ENCODE measurements at places on chromosomes 12 and 14. TPM values are rescaled to one million over a fixed set of nuclear protein-coding genes. Genes with fewer than 3 reads are reported as not detected.

ASPG gene
- not detected for total RNA-seq

TRIM9 gene
- total RNA-seq, result 0.64 TPM

GPR135 gene
- total RNA-seq, result 6.5 TPM

RASSF9 gene
- 0.32 TPM for total RNA-seq

ACSS3 gene
- total RNA-seq, result 26.8 TPM

ACRBP gene
- 0.64 TPM for total RNA-seq

RNASE1 gene
- total RNA-seq, result not detected

SDS gene
- not detected for total RNA-seq

TRHDE gene
- 20.9 TPM for total RNA-seq

CCDC197 gene
- total RNA-seq, result not detected

MAP4K5 gene
- 94.4 TPM for total RNA-seq

KRT5 gene
- 0.32 TPM for total RNA-seq

SOAT2 gene
- not detected for total RNA-seq

OR6C2 gene
- total RNA-seq, result not detected

TPPP2 gene
- not detected for total RNA-seq

RNASE7 gene
- not detected for total RNA-seq

Measured in fibroblast of villous mesenchyme (primary cell).